ENCODE measurements at places on chromosomes 11 and 22.

- DNase-seq: no peak
Measured at GRCh38 chr11:117691218-117691514, 105.8 kb downstream of the DSCAML1 start.

DNA sequence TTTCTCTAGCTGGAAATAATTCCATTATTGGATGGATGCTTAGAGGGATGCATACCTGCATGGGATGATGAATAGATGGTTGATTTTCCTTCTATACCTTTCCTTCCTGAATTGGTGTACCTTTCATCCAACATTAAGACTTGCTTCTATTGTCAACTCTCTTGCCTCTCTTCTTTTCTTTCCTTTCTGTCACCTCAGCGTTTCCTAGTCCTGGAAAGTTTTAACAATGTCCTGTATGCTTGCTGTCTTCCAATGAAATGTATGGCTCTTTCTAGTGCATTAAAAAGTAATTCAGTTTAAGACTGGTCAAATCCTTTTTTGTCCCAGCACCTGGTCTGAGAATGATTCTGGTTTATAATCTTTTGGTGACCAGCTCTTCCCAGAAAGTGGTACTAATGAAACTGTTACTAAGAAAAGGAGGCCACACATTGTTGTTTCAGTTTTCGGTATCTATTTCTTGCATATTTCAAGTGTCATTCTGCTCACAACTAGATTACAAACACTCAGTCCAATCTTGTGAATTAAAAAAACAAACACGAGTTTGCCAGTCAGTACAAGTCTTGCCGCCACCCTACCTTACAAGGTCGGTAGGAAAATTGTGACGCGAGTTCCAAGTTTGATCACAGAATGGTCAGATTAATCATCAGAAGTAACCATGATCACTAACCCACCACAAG, 8.0 kb downstream of the POU2AF1 start:
- DNase-seq: no peak

DNA sequence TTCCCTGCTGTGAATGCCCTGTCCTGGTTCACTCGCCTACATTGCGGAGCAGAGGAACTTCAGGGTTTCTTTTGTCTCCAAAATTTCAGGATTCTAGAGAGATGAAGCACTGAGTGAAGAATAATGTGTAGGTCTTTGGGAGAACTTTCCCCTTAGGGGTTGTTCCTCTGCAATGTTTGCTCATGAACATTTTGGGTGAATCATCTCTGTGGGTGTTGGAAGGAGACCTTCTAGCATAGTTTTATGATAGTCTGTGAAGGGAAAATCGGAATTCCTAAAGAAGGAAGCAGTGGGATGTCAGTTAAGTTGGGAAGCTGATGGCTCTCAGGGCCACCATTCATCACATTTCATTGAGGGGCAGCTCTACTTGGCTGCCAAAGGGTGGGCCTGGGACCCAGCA, 64.8 kb downstream of the MIAT start:
- no peak for DNase-seq

DNA sequence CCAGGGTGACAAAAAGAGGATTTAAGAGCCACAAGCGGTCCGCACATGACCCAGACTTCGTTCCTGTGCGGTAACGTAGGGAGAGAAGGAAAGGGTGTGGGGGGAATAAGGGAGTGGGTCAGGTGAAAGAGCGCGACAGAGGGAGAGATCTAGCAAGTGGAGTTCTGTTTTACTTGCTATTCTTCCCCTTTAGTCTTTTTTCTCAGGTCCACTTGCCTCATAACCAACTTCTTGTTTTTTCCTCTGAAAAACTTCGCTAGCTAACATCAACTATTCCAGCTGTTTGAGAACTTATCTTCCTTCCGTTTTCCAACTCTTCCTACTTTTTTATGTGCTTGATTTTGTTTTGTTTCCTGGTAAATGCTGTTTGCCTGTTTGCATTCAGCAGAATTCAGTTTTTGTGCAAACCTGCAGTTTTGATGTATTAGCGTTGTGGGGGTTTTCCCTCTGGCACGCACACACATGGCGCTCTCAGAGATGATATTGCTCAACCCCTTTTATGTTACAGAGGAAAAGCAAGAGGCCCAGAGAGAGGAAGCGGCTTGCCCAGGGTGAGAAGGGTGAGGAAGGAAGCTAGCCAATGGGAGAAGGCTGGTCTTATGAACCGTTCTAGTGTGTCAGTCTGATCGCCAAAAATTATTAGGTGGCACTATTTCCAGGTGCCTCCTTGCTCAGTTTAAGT, 592 bp upstream of the CTSC start:
- DNase-seq: peak; percentile 70

GRCh38 chr22:49300951-49301397, 526.7 kb downstream of the BRD1 start:
- no peak for DNase-seq

GRCh38 chr11:68345776-68346461, 33.5 kb downstream of the LRP5 start:
- no peak for DNase-seq

DNA sequence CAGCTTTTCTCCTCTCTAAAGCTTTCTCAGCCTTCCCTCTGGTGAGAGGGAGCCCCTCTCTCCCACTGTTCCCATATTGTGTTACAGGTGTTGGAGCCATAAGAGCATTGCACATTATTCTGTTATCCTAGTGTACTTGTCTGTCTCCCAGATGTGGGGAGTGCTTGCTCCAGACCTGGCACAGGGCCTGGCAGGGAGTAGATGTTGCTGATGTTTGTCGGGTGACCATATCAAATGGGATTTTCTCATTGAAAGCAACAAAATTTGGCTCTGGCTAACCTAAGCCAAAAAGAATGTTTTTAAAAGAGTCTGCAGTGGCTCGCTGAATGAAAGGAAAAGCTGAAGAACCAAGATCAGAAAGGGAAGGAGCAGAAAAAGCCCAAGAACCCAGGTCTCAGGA, 41.1 kb downstream of the CYB5R2 start:
- DNase-seq: no peak

DNA sequence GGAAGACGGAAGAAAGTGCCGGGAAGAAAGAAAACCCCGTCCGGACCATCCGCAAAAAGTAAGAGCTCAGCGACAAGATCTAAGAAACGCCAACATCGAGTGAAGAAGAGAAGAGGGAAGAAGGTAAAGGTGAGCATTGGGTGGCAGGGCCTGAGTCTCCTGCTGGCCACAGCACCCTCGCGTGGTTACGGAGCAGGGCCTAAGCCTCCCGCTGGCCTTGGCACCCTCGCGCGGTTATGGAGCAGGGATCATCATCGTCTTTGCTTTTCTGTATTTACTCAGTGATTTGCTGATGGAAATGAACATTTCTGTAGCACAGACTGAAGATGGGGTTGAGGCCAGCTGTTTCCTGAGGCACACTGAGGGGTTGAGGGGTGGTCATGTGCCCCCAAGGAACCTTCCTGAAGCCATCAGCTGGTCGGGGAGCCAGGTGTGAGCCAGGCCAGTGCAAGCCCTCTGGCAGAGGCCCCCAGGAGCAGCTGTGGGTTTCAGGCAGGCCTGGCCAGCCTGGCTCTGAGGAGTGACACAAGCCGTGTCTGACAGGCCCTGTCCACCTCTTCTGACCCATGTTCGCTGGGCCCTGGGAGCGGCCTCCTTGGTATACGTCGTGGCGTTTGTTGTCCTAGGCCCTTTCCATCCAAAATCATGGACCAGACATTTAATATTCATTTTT, 14.0 kb downstream of the IRF7 start:
- DNase-seq: no peak

GRCh38 chr11:68168694-68169093, 44.4 kb downstream of the KMT5B start:
- DNase-seq: no peak

DNA sequence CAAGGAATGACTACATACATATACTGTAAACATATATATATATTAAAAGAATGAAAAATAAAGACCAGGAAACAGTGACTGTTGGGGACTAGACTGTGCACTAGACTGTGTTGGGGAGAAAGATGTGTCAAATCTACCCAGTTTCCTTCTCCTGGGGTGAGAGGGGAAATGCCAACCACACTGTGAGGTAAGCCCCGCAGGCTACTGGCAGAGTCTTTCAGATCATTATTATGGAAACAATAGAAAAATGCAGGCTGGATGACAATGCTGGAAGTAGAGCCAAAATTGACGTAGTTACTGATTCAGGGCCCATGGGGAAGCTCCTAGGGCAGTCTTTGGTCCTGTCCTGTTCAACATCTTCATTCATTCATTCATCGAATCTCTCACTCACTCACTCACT, 101.4 kb downstream of the C11orf58 start:
- DNase-seq: no peak
